ENCODE measurements at places on chromosomes 3 and 15.

- no peak for DNase-seq
Measured at GRCh38 chr15:49589030-49589429, 31.6 kb downstream of the FAM227B start.

GRCh38 chr15:40034186-40034946 is 4.6 kb downstream of the SRP14 start:
- DNase-seq = no peak

DNA sequence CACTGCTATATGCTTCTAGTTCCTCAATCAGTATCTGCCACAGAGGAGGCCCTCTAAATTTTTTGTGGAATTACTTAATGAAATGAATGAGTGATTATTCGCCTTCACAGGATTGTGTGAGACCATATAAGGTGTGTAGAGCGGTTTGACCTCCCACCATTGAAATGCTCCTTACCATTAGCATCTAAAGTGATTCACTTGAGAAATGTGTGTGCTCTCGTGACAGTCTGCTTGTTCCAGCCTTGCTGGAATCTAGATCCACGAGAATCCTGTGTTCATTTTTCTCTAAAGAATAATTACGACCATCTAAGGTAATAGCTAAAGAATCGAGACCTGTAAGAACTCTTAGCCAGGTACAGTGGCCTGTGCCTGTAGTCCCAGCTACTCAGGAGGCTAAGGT is 126.9 kb downstream of the FNDC3B start:
- DNase-seq = no peak

GRCh38 chr3:36362973-36363372 is 17.3 kb upstream of the STAC start:
- no peak for DNase-seq

DNA sequence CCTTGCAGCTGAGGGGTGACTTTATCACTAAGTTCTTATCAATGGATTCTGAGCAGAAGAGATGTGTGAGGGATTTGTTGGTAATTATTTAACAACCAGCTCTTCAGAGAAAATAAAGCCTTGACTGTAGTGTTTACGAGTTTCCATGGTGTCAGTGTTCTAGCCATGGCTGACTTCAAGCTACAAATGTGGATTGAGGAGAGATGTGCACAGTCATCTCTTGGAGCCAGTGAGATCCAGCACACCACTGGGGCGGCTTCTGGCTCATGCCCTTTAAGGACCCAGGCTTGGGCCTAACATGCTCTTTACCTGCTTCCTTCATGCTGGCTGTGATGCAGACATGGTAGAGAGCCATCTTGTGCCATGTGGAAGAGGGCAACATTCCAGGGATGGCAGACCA is 145.6 kb upstream of the MRPS22 start:
- no peak for DNase-seq

GRCh38 chr3:86180696-86181095 is 810.3 kb downstream of the VGLL3 start:
- DNase-seq = no peak

DNA sequence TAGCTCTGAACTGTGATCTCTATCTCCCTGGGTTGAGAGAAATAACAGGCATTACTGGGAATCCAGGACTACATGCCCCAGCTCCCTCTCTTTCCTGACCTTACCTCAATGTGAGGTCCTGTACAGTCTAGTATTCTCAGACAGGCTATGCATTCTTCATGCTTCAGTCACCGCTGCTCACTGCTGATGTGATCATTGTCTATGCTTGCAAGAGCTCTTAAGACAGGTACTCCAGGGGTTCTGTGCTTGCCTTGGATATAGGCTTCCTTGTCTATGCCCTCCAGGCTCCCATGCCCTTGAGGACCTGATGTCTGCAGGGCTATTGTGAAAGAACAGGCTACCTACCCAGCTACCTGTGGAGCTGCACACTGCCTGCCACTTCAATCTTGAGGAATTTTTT is 183.6 kb downstream of the MBNL1 start:
- no peak for DNase-seq

DNA sequence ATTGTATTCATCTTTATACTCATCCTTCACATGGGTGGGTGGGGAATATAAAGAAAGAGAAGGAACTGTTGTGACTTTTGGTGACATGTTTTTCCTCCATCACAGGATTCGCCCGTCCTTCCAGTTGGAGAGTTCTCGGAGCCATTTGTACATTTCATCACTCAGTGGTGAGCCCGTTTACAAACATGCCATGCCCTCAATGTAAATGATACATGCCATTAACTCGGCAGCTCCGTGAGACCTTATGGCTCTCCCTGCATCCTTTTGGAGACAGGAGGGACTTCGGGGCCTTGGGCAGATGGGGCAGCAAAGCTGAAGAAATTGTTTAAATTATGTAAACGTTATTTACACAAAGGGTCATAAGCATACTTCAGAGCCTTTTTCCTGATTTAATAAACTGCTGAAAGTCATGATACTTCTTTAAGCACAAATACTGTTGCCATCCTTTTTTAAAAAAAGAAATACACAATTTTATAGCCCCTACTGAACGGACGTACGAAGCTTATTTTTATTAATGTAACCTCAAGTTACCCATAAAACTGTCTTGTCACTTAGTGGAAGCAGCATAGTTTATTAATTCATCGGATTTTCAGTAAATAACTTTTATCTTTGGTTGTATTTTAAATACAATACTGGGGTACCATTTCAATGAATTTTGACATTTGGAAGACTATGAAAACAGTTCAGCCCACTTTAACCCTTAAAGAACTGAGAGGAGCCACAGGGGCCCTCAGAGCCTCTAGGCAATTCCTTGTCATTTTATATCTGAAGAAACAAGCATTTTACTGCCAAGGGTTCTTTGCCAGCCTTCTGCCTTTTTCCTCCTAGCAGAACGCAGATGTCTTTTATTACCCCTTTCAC is 55.6 kb upstream of the SKOR1 start:
- DNase-seq = no peak

- no peak for DNase-seq
Measured at GRCh38 chr3:123401836-123402530, 46.9 kb downstream of the ADCY5 start.

GRCh38 chr3:193520738-193521137 is 34.0 kb downstream of the ATP13A4 start:
- no peak for DNase-seq

DNA sequence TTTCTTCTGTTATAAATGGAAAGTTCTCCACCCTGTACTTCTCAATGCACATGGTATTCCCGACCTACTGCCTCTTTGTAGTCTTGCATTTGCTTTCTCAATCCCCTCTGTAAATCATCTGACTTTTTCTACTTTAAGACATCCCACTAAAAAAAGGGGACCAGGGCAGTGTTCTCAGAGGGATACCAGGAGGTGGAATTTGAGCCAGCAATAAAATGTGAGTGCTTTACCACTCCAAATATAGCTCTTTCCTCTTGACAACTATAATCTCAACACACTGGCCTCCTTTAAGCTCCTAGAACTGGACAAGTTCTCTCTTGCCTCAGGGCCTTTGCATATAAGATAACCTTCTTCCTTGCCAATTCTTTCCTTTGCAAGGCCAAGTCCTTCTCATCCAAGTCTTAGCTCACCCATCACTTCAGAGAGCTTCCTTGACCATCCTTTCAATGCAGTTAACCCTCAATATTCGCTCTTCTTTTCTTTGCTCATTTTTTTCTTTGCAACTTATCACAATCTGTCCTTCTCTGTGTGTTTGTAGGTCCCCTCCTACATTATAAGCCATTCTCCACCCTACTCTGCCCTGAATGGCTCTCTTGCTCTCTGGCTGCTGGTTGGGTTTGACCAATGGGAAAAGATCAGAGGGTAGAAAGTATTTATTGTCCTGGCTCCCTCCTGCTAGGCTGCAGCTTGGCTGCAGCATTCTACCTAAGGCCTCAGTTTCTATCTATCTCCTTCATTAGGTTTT is 93.4 kb downstream of the PRICKLE2 start:
- no peak for DNase-seq

DNA sequence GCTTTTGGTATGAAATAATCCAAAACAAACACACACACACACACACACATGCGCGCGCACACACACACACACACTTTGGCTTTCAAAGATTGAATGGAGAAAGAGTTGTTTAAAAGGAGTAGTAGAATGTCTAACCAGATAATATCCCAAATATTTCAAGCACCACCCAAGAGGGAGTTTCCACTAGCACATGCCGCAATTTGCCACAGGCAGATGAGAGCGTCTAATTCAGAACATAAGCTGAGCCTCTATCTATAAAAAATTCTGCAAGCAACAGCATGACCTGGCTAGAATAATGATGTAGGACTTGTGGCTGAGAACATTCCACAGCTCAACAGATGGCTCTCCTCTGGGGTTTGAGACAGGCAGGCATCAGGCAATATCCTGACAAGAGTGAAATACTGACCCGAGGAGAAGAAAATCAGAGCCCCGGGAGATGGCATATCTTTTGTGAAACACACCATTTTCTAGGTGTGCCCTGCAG is 302.5 kb upstream of the GADL1 start:
- DNase-seq = no peak

- no peak for DNase-seq
Measured at GRCh38 chr15:42858999-42859789, 61.4 kb downstream of the TTBK2 start.

GRCh38 chr15:69075440-69075839 is 60.9 kb downstream of the NOX5 start:
- DNase-seq = no peak

DNA sequence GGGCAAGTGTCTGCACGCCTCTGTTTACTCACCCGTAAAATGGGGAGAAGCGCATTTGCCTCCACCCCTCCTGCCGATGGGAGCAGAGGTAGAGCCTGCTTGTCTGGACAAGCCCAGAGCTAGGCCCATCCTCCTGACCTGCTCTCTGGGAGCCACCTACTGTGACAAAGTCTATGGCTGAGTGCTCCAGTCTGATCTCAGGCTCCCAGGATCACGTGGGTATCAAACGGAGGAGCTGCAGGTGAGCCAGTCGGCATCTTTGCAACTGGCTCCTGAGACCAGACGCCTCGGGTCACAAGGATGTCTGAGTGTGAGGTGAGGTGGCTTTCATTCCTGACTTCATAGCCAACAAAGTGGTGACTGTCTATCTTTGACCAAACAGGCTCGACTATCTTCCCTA is 2.1 kb upstream of the ALDH1A3 start:
- DNase-seq = no peak

- no peak for DNase-seq
Measured at GRCh38 chr15:83115410-83115809, 8.0 kb downstream of the TM6SF1 start.

DNA sequence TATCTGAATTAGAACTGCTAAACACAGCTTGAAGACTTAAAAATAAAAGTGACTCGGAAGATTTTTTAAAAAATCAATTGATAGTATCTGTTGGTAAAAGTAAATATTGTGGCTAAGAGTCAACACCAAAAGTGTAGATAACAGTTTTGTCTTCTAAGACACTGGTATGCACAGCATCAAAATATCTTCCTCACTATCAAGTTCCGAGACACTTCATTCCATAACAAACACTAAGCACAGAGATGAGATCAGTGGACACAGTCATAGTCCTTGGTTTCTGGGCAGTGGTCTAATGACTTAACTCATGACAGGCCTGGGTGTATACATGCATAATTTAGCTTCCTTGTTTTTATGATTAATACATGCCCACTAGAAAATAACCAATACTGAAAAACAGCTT is 63.2 kb downstream of the PXYLP1 start:
- DNase-seq = no peak

All from stimulated activated CD8-positive, alpha-beta memory T cell treated with anti-CD3 and anti-CD28 coated beads, Interleukin-7, amount 100 ng/mL, for 1 hour (primary cell).